ENCODE measurements at places on chromosomes 1 and 21. TPM values are rescaled to one million over a fixed set of nuclear protein-coding genes. Genes with fewer than 3 reads are reported as not detected.

Gene CA6
- not detected for total RNA-seq

Gene LPAR3
- total RNA-seq = 0.22 TPM

Gene SLC22A15
- 9.8 TPM for total RNA-seq

Gene ADGRL4
- total RNA-seq = 43.0 TPM

DNA sequence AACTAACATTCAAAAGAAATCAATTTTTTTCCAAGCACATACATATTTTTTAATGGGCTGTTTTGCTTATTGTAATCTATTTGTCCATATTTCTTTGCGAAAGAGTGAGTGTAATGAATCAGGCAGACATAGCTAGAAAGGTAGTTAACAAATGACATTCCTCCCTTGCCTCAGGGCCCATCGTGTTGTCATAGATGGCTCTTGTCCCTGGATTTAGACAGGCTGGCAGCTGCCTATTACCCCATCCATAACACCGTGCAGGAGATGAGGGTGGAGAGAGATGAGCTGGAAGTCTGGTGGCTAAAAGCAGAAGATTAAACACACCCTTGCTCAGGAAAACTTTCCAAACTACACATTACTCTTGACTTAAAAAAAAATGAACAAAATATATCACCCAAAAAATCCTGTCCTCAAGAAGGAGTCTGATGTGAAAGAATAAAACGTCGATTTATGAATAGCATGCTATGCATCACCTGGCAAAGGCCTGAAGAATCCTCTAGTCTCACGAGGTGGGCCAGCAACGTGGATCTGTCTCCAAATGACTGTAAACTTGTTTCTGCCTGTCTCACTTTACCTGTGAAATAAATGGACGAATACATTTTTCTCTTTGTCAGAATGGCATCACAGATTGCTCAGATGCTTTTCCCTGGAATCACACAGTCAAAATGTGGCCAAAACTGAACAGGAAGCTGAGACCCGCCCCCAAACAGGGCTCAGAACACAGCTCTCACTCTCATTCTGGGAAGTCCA, 55.7 kb downstream of the C21orf91 start:
- no peaks in the 10 kb centered on the region for H3K27me3 ChIP-seq
- H3K4me3 ChIP-seq = no peak overlapping the region
- H3K27ac ChIP-seq = no peak overlapping the region
- no peaks in the 10 kb centered on the region for H3K4me1 ChIP-seq

- no peak overlapping the region for H3K27ac ChIP-seq
- no peak overlapping the region for H3K4me3 ChIP-seq
These were observed 26.5 kb upstream of the AVPR1B start for GRCh38 chr1:206143537-206144172.

DNA sequence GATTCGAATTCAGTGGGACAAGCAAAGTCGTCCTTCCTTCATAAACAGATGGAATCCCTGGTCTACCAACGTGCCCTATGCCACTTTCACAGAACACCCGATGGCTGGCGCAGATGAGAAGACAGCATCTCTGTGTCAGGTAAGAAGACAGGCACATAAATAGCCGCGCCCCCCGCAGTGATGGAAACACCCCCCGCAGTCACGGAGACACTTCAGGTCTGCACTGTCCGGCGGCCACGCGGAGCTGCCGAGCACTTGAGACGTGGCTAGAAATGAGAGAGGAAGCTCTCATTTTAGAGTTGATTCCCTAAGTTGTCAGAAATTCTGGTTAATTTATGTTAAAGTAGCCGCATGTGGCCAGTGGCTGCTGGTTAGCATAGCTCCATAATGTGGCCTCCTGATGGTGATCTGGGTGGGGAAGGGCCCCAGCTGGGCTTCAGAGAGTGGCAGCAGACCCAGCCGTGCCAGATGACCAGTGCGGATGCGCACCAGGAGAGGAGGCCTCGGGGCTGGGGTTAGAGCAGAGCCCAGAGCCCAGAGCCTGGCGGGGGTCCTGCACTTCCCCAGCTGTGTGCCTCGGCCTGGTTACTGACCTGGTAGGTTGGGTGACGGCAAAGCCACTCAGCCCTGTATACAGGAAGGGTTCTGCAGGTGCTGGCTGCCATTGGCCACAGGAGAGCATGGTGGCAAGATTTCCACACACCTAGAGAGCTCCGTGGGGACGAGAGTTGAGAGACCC, 2.9 kb downstream of the TPRG1L start:
- no peak overlapping the region for H3K27ac ChIP-seq
- peaks cover 29% of the 10 kb centered on the region for H3K36me3 ChIP-seq
- DNase-seq = no peak
- no peaks in the 10 kb centered on the region for H3K27me3 ChIP-seq
- no peak overlapping the region for H3K4me3 ChIP-seq
- H3K4me1 ChIP-seq = no peaks in the 10 kb centered on the region

Gene TTC22
- total RNA-seq = 16.5 TPM

DNA sequence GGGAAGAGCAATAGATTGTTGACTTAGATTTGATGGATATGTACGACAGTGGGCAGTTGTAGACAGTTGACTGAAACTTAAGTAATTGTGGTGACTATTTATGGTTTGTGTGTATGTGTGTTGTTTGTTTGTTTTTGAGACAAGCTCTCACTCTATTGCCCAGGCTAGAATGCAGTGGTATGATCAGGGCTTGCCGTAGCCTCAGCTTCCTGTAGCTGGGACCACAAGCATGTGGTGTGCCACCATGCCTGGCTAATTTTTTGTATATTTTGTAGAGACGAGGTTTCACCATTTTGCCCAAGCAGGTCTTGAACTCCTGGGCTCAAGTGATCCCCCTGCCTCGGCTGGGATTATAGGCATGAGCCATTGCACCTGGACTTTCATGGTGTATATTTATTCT, 9.8 kb downstream of the SDHC start:
- H3K27me3 ChIP-seq = no peaks in the 10 kb centered on the region
- H3K4me3 ChIP-seq = no peak overlapping the region
- peaks cover 5% of the 10 kb centered on the region for H3K36me3 ChIP-seq
- DNase-seq = no peak

GRCh38 chr21:29078869-29079767, 5.7 kb upstream of the CCT8 start:
- DNase-seq = no peak
- H3K4me3 ChIP-seq = no peak overlapping the region
- H3K4me1 ChIP-seq = no peaks in the 10 kb centered on the region
- no peaks in the 10 kb centered on the region for H3K36me3 ChIP-seq
- H3K27ac ChIP-seq = no peak overlapping the region

Gene HSD3B2
- not detected for total RNA-seq

DNA sequence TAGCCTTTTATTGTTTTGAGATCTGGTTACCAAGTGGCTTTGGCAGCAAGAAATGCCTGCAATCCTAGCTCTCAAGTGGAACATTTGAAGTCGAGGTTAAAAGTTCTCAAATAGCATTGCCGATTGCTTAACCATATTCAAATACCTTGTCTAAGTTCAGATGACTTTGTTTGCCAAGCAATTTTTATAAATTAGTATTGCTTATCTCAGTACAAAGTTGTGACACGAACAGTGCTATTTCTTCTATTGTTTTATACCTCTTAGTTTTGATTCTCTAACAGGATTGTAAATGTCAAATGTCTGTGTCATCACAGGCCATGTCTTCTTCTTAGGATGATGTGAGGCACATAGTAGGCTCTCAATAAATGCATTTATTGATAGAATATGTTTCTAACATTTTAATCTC, 633.3 kb downstream of the PTPRC start:
- H3K4me3 ChIP-seq = no peak overlapping the region
- H3K36me3 ChIP-seq = no peaks in the 10 kb centered on the region
- H3K27me3 ChIP-seq = no peaks in the 10 kb centered on the region
- H3K27ac ChIP-seq = no peak overlapping the region

Gene ILDR2
- 5.9 TPM for total RNA-seq

- no peaks in the 10 kb centered on the region for H3K4me1 ChIP-seq
- H3K27me3 ChIP-seq = no peaks in the 10 kb centered on the region
- H3K36me3 ChIP-seq = no peaks in the 10 kb centered on the region
These were observed 60.1 kb downstream of the ATG4C start for GRCh38 chr1:62844030-62844429.

- H3K4me3 ChIP-seq = no peak overlapping the region
- no peaks in the 10 kb centered on the region for H3K36me3 ChIP-seq
- H3K4me1 ChIP-seq = no peaks in the 10 kb centered on the region
- H3K27ac ChIP-seq = no peak overlapping the region
- no peaks in the 10 kb centered on the region for H3K27me3 ChIP-seq
These were observed 40.8 kb downstream of the PTPRC start for GRCh38 chr1:198679535-198680173.

DNA sequence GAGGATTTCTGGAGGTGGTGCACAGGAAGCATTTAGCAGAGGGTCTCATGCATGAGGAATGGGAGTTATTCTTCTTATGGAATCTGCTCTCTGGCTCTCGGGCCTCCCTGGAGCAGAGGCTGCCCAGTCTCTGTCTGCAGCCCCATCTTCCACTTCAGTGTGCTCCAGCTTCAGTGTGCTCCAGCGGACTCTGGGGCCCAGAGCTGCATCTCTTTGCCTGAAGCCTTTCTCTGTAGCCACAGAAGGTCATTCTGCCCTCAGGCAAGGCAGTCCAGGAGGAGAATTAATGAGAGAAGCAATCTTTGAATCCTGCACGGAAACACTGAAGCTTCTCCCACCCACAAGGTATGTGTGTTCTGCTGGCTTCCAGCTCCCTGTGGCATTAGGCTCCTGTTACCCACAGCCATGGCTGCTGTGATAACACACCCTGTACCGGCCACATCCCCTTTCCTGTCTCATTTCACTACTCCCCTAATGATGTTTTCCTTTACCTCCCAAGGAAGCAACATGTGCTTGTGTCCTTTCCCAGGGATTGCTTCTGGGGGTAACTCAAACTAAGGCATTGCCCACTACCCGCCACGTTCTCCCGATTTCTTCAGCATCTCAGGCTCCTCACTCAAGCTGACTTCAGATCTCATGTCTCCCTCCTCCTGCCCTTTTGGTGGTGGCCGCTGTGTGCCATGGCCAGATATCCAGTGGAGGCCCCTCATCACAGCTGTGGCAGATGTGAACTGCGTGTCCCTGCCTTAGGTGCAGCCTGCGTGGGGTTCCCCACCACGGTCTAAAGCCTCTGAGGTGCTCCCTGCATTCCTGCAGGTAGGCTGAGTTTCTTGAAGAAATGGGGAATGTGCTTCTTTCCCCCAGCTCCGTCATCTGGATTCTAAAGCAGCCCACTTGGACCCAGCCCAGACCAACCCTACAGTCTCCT, 181.2 kb upstream of the GALNT2 start:
- no peaks in the 10 kb centered on the region for H3K4me1 ChIP-seq
- no peak for DNase-seq
- H3K4me3 ChIP-seq = no peak overlapping the region
- no peak overlapping the region for H3K27ac ChIP-seq
- no peaks in the 10 kb centered on the region for H3K27me3 ChIP-seq
- H3K36me3 ChIP-seq = no peaks in the 10 kb centered on the region

Gene RYR2
- total RNA-seq = 0.60 TPM

DNA sequence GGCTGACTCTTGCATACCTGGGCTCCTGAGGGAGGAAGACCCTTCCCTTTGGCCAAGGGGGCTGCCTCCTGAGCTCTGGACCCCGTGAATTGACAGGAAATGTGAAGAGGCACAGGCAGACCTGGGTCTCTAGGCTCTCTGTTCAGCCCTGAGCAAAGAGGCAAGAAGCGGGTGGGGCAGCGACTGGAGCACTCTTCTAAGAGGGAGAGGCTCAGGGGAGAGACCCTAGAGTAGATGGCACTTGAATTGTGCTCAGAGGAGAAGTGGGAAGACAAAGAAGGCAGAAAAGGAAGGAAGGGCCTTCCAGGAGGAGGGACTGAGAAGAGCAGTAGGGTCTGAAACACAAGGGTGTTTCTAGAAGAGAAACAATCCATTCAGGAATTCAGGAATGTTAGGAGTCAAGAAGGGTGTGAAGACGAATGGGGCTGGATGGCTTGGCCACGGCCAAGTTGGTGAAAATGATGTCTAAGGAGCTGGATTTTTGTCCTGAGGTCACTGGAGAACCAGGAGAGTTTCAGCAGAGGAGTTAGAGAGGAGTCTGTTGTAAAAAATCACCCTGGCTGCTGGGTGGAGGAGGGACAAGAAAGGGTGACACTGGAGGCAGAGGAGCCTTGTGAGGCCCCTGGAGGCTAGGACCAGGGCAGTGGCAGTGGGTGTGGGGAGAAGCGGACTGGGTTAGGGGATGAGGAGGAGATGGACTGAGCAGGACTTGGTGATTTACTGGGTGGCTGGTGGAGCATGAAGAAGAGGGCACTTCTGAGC, 5.3 kb downstream of the TIE1 start:
- DNase-seq = no peak
- H3K4me3 ChIP-seq = no peak overlapping the region
- H3K27me3 ChIP-seq = no peaks in the 10 kb centered on the region
- H3K36me3 ChIP-seq = no peaks in the 10 kb centered on the region
- peaks cover 4% of the 10 kb centered on the region for H3K4me1 ChIP-seq

DNA sequence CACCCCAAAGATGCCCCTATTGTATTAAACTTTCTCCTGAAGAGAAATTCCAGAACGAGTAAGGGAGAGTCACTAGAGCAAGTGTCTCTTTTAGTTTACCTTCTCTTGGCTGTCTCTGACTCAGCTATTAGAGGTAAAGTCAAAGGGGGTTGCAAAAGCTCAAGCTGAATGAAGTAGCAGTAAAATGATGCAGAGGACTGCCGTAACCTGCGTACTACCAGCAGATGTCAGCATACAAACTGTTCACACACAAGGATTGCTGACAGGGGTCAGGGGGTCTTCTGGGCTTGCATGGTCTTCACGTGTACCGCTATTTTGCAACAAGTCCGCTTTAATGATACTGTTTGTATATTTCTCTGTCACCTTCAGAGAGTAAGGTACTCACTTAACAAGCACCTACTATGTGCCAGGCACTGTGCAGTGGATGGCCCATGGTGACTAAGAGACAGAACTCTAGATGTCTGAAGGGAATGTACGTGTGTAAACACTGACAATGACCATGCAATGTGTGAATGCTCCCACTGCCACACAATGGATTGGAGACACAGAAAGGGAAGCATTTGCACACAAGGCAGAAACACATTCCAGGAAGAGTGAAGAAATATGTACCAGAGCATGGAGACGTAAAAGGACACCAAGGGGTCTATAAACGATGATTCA, 34.9 kb downstream of the CHML start:
- no peak overlapping the region for H3K4me3 ChIP-seq
- H3K36me3 ChIP-seq = no peaks in the 10 kb centered on the region

Data from kidney (tissue), 22 donors.